Bladder microvascular endothelial cell (primary cell): ENCODE measurements at places on chromosomes 5 and 9. TPM values are rescaled to one million over a fixed set of nuclear protein-coding genes. Genes with fewer than 3 reads are reported as not detected.

PDE6A gene
- total RNA-seq = 0.06 TPM in 1 of 2 replicates, not detected in the other

SEMA5A gene
- 0.16 and 0.31 TPM in 2 replicates for total RNA-seq

TSSK1B gene
- not detected in 2 replicates for total RNA-seq

CKMT2 gene
- 0.16 and 0.25 TPM in 2 replicates for total RNA-seq

STKLD1 gene
- total RNA-seq = 0.25 and 0.49 TPM in 2 replicates

DOCK8 gene
- total RNA-seq = 0.81 and 8.6 TPM in 2 replicates

AHRR gene
- total RNA-seq = 3.5 and 10.0 TPM in 2 replicates

ANGPTL2 gene
- total RNA-seq = 12.0 and 14.6 TPM in 2 replicates

FBXL7 gene
- total RNA-seq = 6.2 and 23.9 TPM in 2 replicates

FOXI1 gene
- not detected in 2 replicates for total RNA-seq

FREM1 gene
- 0.16 TPM in 1 of 2 replicates, not detected in the other for total RNA-seq

BAAT gene
- under 0.01 TPM in 1 of 2 replicates, not detected in the other for total RNA-seq

GARIN3 gene
- total RNA-seq = not detected in 2 replicates

PKD2L2 gene
- total RNA-seq = not detected in 2 replicates

CMYA5 gene
- total RNA-seq = 0.06 TPM in 1 of 2 replicates, not detected in the other

C1QTNF2 gene
- 0.31 TPM in 1 of 2 replicates, not detected in the other for total RNA-seq

BTNL3 gene
- total RNA-seq = not detected in 2 replicates

IL4 gene
- not detected in 2 replicates for total RNA-seq

PCDHA13 gene
- not detected in 2 replicates for total RNA-seq

CDH10 gene
- total RNA-seq = 0.57 TPM in 1 of 2 replicates, not detected in the other

IL13 gene
- not detected in 2 replicates for total RNA-seq

SHLD3 gene
- 3.1 and 5.7 TPM in 2 replicates for total RNA-seq
